Activated CD4-positive, alpha-beta T cell treated with anti-CD3 and anti-CD28 coated beads for 36 hours (primary cell): ENCODE measurements at places on chromosomes 12 and 14. TPM values are rescaled to one million over a fixed set of nuclear protein-coding genes. Genes with fewer than 3 reads are reported as not detected.

GRCh38 chr12:3493043-3493858 lies 2.2 kb downstream of the PRMT8 start:
- H3K27me3 ChIP-seq = peaks cover 61% of the 10 kb centered on the region
- no peak overlapping the region for H3K27ac ChIP-seq
- no peaks in the 10 kb centered on the region for H3K36me3 ChIP-seq
- H3K4me3 ChIP-seq = no peak overlapping the region

DNA sequence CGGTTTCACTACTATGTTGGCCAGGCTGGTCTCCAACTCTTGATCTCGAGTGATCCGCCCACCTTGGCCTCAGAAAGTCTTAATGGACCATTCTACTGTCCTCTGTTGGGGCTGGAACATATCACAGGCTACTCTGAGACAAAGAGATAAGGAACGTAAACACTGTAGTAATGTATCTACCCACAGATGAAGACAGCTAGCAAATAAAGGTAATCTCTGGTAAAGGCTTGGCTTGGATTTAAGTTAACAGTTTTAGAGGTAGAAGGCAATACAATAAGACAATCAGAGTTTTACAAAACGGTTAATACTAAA lies 44.6 kb upstream of the ISM2 start:
- no peak overlapping the region for H3K27ac ChIP-seq
- no peaks in the 10 kb centered on the region for H3K27me3 ChIP-seq
- peaks cover 9% of the 10 kb centered on the region for H3K4me1 ChIP-seq
- no peak overlapping the region for H3K4me3 ChIP-seq
- DNase-seq = no peak
- peaks cover 14% of the 10 kb centered on the region for H3K36me3 ChIP-seq

GRCh38 chr14:98404811-98405210 lies 867.2 kb downstream of the BCL11B start:
- H3K36me3 ChIP-seq = no peaks in the 10 kb centered on the region
- no peak overlapping the region for H3K27ac ChIP-seq
- peaks cover 26% of the 10 kb centered on the region for H3K4me1 ChIP-seq
- no peaks in the 10 kb centered on the region for H3K27me3 ChIP-seq

DNA sequence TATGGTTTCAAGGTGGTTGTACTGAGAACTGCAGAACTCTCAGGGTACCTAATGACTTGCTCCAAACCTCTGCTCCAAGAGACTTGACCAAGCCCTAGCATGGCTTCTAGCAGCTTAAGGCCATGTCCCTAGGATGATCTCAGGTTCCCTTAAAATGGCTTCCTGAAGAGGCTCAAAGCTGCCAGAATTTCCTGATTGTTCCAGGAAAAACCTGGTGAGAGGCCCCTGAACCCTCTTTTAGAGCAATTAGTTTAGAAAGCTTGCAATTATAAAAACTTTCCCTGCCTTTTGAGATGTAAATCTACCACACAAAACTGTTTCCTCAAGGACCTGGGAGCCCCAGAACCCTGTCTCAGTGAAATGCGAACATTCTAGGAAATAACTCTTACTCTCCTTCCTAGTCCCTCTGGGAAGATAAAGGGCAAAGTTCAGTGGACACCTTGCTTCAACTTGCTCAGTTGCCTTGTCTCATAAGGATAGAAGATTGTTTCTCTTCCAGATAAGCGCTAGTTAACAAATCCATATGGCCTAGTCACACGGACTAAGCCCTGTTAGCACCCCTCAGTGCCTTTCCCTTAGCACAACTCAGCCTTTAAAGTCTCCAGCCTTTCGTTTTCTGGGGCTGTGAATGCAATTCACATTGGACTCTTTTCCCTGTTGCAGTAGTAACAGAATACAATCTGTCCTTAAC lies 2.5 kb downstream of the CMAS start:
- no peaks in the 10 kb centered on the region for H3K27me3 ChIP-seq
- H3K4me3 ChIP-seq = no peak overlapping the region
- peaks cover 24% of the 10 kb centered on the region for H3K36me3 ChIP-seq
- DNase-seq = no peak
- peaks cover 39% of the 10 kb centered on the region for H3K4me1 ChIP-seq

GRCh38 chr14:36835128-36835527 lies 173.5 kb downstream of the PAX9 start:
- no peaks in the 10 kb centered on the region for H3K36me3 ChIP-seq
- no peaks in the 10 kb centered on the region for H3K4me1 ChIP-seq
- no peak overlapping the region for H3K27ac ChIP-seq

- no peak overlapping the region for H3K4me3 ChIP-seq
- DNase-seq = no peak
- no peaks in the 10 kb centered on the region for H3K4me1 ChIP-seq
- no peak overlapping the region for H3K27ac ChIP-seq
- no peaks in the 10 kb centered on the region for H3K36me3 ChIP-seq
Measured at GRCh38 chr12:57153415-57153997, 6.1 kb upstream of the LRP1-AS start.

- peaks cover 7% of the 10 kb centered on the region for H3K36me3 ChIP-seq
- H3K4me3 ChIP-seq = no peak overlapping the region
- H3K27me3 ChIP-seq = no peaks in the 10 kb centered on the region
- H3K4me1 ChIP-seq = no peaks in the 10 kb centered on the region
- no peak for DNase-seq
- no peak overlapping the region for H3K27ac ChIP-seq
Measured at GRCh38 chr12:69404851-69405565, 45.5 kb downstream of the YEATS4 start.

GRCh38 chr12:119949145-119949544 lies 39.9 kb upstream of the BICDL1 start:
- no peaks in the 10 kb centered on the region for H3K4me1 ChIP-seq
- H3K4me3 ChIP-seq = no peak overlapping the region
- no peak overlapping the region for H3K27ac ChIP-seq
- H3K27me3 ChIP-seq = no peaks in the 10 kb centered on the region

DNA sequence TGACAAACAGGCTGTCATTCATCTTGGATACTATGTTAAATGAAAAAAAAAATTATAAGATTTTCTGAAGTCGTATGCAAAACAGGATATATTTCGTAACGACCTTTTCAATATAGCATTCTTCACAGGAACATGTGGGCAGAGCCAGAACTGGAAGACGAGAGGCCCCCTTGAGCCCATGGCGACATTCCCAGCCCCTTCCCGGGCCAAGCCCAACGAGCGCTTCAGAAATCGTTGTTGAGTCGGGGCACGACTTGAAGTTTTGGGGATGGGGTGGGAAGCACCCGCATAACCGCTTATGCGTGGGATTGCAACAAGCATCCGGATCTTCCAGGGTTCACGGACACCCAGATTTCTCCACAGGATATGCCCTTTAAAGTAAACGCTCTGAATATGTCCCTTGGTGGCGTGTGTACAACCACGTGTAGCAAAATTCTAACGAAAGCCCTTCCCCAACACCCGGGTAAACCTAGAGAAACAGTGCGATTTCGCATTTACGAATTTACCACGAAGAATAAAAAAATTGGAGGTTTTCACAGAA lies 736 bp downstream of the C14orf39 start:
- no peak for DNase-seq
- H3K27ac ChIP-seq = no peak overlapping the region
- peaks cover 24% of the 10 kb centered on the region for H3K27me3 ChIP-seq
- H3K4me1 ChIP-seq = peaks cover 6% of the 10 kb centered on the region
- H3K4me3 ChIP-seq = peak overlapping the region; percentile 24

DNA sequence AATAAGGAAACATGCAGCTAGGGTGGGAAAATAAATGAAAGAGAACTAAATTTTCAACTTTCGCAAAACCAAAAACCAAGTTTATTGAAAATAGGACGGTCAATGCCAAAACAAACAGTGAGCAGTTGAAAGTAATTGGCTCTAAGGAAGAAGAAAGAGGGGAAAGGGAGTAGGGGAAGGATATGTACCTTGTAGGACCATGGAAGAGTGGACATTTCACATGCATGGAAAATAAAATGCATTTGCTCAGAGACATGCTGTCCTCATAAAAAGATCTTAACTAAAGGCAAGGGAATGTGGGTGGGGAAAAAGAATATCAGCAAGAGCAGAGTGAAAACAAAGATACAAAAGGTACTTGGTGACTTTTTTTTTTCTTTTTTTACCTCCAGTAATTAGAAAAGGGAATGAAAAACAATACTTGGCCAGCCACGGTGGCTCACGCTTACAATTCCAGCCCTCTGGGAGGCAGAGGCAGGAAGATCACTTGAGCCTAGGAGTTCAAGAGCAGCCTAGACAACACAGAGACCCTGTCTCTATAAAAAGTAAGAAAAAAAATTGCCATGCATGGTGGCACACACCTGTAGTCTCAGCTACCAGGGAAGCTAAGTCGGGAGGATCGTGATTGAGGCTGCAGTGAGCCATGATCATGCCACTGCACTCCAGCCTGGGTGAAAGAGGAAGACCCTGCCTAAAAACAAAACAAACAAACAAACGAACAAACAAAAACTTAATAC lies 6.6 kb downstream of the TXNDC16 start:
- DNase-seq = no peak
- H3K4me3 ChIP-seq = no peak overlapping the region
- H3K36me3 ChIP-seq = no peaks in the 10 kb centered on the region
- no peaks in the 10 kb centered on the region for H3K27me3 ChIP-seq
- peaks cover 7% of the 10 kb centered on the region for H3K4me1 ChIP-seq

Gene CD9
- total RNA-seq = 11.5 TPM

Gene TNS2
- total RNA-seq = 2.4 TPM

Gene ARHGEF25
- total RNA-seq = 2.6 TPM

Gene CLEC4C
- total RNA-seq = not detected

Gene ACSS3
- total RNA-seq = not detected

Gene KRT75
- not detected for total RNA-seq

Gene CCNB1IP1
- 67.0 TPM for total RNA-seq
